ENCODE measurements at places on chromosomes 6 and 20. TPM values are rescaled to one million over a fixed set of nuclear protein-coding genes. Genes with fewer than 3 reads are reported as not detected.

Gene PRRC2A
- 151 TPM for polyA plus RNA-seq

Gene REV3L
- polyA plus RNA-seq = 36.0 TPM

Gene PNPLA1
- 0.45 TPM for polyA plus RNA-seq

GRCh38 chr20:32285082-32285620 lies 7.7 kb downstream of the KIF3B start:
- no peak overlapping the region for H3K4me3 ChIP-seq
- no peaks in the 10 kb centered on the region for H3K27me3 ChIP-seq
- H3K27ac ChIP-seq = no peak overlapping the region
- DNase-seq = no peak
- H3K4me1 ChIP-seq = peaks cover 8% of the 10 kb centered on the region

DNA sequence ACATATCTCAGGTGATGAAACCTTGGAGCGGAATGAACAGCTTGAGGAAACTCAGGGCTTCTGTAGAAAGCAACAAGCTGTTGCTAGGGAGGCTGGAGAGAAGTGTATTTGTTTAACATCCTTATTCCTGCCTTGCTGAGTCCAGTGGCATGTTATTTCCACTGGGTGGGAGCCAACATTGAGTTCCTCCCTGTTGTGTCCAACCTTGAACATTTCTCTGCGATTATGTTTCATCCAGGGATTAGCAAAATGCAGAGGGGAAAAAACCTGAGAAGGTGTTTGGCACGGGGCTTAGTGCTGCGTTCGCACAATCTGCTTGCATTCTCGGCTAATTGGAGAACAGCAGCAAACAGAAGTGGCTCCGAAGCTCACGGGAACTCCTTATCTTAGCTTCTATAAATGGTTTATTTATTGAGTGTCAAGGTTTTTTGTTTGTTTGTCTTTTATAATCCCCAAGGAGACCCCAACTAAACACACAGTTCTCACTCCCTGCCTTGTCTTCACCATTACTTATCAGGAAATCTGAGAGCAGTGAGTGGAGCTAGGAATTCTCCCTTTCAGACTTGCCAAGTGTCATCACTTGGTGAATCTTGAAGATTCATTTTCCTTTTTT lies 412.8 kb downstream of the CDC5L start:
- DNase-seq = peak; percentile 92
- H3K27me3 ChIP-seq = peaks cover 7% of the 10 kb centered on the region
- no peaks in the 10 kb centered on the region for H3K36me3 ChIP-seq
- peaks cover 12% of the 10 kb centered on the region for H3K4me1 ChIP-seq

DNA sequence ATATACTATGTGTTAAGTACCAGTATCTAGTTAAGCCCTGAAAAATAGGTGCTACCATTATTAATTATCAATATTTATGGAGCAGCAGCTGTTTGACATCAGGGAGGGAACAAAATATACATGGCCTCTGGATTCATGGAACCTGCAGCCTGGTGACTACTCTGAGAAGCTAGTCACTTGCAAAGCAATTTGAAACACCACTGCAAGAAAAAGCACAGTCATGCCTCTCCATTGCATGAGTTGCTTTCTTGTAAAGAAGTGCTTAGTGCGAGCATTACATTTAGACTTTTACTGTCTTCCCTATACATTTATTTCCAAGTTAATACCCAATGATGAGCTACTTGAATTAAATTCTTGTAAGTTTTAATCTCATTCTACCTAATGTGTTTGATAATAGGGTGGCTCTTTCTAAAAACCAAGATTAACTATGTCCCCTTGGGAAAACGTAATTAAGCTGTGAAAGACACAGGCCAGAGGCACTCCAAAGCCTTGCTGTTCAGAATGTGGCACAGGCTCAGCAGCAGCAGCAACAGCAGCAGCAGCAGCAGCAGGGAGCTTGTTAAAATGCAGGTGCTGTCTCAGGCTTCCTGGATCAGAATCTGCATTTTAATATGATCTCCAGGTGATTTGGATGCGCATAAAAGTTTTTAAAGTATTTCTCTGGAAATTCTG lies 83.6 kb downstream of the PFDN4 start:
- DNase-seq = no peak
- no peak overlapping the region for H3K4me3 ChIP-seq
- no peaks in the 10 kb centered on the region for H3K4me1 ChIP-seq
- H3K27me3 ChIP-seq = no peaks in the 10 kb centered on the region

GRCh38 chr6:125008957-125009356 lies 46.7 kb downstream of the RNF217 start:
- H3K4me3 ChIP-seq = no peak overlapping the region
- no peaks in the 10 kb centered on the region for H3K4me1 ChIP-seq
- H3K36me3 ChIP-seq = peaks cover 2% of the 10 kb centered on the region
- H3K27me3 ChIP-seq = no peaks in the 10 kb centered on the region
- no peak for DNase-seq

GRCh38 chr20:3177746-3178485 lies 4.6 kb upstream of the LZTS3 start:
- peaks cover 15% of the 10 kb centered on the region for H3K27me3 ChIP-seq
- H3K27ac ChIP-seq = no peak overlapping the region
- no peak overlapping the region for H3K4me3 ChIP-seq
- peaks cover 10% of the 10 kb centered on the region for H3K4me1 ChIP-seq
- no peaks in the 10 kb centered on the region for H3K36me3 ChIP-seq

GRCh38 chr6:159931112-159931511 lies 37.8 kb upstream of the IGF2R start:
- DNase-seq = no peak
- H3K4me1 ChIP-seq = peaks cover 22% of the 10 kb centered on the region
- peak overlapping the region; percentile 31 for H3K27ac ChIP-seq
- H3K27me3 ChIP-seq = no peaks in the 10 kb centered on the region

Data from muscle of leg (tissue), 16 donors.